ENCODE measurements at places on chromosomes 5 and 9. TPM values are rescaled to one million over a fixed set of nuclear protein-coding genes. Genes with fewer than 3 reads are reported as not detected.

The CCDC192 gene
- 0.27 TPM for total RNA-seq

The CDC20B gene
- total RNA-seq, result not detected

The SCGB3A2 gene
- total RNA-seq, result not detected

The WNK2 gene
- total RNA-seq, result 1.5 TPM

The PCDHGC4 gene
- total RNA-seq, result 1.8 TPM

The SETD9 gene
- total RNA-seq, result 9.7 TPM

The SEMA6A gene
- 2.3 TPM for total RNA-seq

The TMOD1 gene
- total RNA-seq, result not detected

The FAM78A gene
- 6.7 TPM for total RNA-seq

The DNAH5 gene
- total RNA-seq, result 0.30 TPM

The LHX3 gene
- total RNA-seq, result not detected

The MYOZ3 gene
- not detected for total RNA-seq

The C5orf52 gene
- not detected for total RNA-seq

The RNF183 gene
- not detected for total RNA-seq

The CDH6 gene
- total RNA-seq, result 1.8 TPM

The PSD2 gene
- total RNA-seq, result not detected

The CER1 gene
- not detected for total RNA-seq

The KLHL9 gene
- 20.8 TPM for total RNA-seq

The CCDC171 gene
- total RNA-seq, result 2.9 TPM

The ADAMTSL2 gene
- total RNA-seq, result not detected

The LRRC19 gene
- not detected for total RNA-seq

The FAM200C gene
- total RNA-seq, result 3.5 TPM

The PCDHGB3 gene
- total RNA-seq, result 0.83 TPM

The APC gene
- 26.9 TPM for total RNA-seq

The RGS7BP gene
- not detected for total RNA-seq

The SLC22A4 gene
- 6.7 TPM for total RNA-seq

The LCN12 gene
- not detected for total RNA-seq

The NUTM2F gene
- total RNA-seq, result not detected

The FAM81B gene
- not detected for total RNA-seq

The HSPB3 gene
- 2.5 TPM for total RNA-seq

The BHMT2 gene
- not detected for total RNA-seq

Data from A375 (cell line).